ENCODE measurements at places on chromosomes 7 and 10.

DNA sequence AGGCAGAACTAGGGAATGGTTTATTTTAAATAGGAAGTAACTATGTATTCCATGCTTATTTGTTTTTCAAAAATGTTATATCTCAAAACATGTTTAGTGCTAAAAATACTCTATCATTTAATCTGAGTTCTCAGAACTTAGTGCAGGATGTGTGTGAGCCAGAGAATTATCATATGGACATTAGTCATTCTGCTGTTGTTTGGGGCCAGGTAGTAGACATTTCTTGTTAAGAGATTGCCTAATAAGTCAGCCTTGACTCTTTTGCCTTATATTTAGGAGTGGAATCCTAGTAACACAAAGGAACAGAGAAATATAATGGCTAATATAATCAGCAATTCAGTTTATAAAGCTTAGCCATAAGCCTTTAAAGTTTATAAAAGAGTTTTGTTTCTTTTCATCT, 149.8 kb downstream of the CCSER2 start:
- no peak for DNase-seq

DNA sequence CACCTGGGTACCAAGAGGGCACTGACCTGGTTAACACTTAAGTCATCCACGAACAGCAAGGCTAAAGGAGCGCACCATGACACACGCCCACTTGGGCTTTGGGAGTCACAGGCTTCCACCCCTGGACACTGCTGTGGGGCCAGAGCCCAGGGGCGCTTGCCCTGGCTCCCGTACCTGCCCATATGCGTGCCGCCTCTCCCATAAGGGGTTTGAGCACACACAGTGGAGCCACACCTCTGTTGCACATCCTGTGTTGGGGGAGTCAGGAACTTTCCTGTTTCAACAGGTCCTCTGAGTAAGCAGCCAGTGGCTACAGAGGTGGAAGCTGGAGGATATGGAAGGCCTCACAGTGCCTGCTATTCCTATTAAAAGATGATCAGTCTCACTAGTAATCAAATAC, 152.0 kb downstream of the REEP3 start:
- no peak for DNase-seq

GRCh38 chr10:111018021-111018420, 58.8 kb upstream of the ADRA2A start:
- no peak for DNase-seq

DNA sequence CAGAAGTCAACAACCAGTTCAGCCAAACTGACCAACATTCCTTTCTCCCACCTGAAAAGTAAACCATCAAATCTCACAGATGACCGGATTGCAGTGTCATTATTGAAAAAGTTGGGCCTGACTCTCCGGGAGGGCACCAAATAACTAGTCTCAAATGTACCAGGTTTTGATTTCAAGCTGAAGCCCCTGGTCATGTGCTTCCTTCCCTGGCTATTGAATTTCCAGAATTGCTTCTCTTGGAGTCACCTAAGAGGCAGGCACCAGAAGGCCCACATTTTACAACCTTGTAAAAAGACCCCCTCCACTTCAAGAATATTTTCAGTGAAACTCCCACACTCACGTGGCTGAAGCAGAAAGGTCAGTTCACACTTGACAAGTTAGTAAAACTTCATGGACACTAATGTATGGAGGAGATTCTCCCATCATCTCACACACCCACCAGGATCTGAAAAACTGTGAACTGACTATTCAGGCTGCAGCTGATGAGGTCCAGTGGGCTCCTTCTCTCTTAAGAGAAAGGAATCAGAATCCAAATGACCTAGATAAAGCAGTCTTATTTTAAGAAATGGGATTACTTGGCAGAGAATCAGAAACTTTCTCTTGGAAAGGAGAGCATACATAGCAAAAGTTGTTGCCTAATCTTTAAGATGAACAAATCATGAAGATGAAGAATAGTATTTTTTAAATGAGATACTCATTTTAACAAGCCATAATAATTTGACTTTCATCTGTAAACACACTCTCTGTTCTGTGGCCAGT, 53.6 kb downstream of the DLD start:
- DNase-seq: no peak

GRCh38 chr7:96314402-96315124, 7.3 kb downstream of the SLC25A13 start:
- no peak for DNase-seq

DNA sequence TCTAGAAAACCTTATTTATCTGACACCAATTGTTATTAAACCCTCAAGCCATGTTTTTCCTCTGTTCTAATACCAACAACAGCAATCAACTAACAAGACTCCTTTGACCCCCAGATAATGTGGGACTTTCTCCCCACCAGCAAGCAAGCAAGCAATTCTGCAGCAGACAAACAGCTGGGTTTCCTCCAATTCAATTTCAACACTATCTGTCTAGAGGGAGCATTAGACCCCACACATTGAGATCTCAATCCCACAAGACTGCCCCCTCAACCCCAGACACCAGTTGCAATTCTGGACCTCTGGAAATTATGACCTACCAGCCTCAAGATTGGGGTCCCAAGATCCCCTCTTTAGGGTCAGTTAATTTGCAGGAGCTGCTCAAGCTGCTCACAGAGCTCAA, 89.4 kb upstream of the TMEM26 start:
- no peak for DNase-seq

DNA sequence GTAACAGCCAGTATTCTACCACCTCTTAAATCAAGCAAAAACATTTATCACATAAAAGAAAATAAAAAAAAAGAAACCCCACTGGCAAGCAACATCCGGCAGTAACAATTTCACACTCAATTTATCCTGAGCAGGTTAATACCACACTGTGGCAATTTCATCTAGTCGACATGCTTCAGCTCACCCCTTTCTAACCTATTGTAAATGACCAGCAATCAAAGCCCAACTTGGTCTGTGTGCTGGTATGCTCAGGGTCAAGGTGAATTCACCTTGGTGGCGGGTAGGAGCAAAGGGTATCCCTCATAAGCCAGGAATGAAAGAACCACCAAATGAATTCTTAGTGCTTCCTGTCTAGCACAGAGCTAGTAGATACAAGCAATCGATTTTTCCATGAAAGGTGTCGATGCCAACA, 109.1 kb upstream of the AFAP1L2 start:
- DNase-seq: no peak

- DNase-seq: no peak
These were observed 15.3 kb downstream of the ST7 start for GRCh38 chr7:116968631-116969030.

DNA sequence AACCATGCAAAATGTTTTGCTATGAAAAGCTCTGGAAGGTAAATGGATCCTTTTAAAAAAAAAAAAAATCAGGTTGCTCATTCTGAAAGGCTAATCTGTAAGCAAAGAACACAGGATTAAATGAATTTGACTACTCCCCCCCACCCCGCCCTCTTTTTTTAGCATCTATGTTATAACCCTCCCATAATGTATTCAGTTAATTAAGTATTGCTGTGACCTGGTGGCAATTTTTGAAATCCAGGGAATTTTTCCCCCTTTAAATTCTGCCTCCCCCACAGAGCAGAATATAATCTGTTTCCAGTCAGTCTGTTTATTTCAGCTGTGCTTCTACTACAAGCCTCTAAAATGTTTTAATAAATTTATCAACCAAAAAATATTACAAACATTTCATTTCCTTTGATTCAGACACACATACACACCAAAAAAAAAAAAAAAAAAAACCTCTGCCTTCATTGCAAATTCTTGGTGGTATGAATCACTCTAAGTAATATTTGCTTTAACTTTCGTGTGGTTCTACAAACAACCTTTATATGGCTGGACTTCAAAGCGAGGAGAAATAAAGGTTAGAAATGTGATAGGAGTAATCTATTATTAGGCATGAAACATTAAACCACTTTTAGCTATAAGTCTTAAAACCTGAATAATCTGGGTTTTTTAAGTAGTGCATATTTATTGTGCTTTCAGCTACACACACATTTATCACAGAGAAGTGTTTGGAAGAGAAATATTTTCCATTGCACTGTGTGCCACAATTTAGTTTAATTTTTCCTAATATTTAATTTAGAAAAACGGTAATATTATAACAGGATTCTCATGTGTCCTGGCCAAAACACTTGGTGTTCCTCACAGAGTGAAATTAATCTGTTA, 64.4 kb upstream of the ARID5B start:
- DNase-seq: peak; percentile 13

DNA sequence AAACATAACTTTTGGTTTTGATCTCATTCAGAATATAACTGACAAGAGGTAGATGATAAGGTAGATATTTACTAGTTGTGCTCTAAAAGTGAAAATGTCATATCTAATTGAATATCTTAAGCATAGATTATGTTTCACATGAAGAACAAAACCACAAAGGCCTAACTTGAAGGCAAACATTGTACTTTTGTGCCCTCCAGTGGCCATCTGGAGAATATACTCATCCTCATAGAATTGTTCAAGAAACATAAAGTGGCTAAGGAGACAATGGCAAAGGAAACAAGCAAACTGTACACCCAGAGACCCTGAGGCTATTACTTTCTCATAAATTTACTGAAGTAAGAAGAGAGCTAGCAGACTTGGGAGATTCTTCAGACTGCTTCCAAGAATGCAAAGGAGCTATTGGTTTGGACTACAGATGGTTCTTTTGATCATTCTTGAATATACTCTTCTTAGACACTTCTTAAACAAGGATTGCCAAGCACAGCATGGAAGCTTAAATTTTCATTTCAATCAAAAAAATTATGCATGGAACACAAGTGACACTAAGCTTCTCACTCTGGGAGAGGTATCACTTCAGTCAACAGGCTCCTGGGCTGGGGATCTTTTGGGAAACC, 98.2 kb upstream of the DKK1 start:
- peak; percentile 56 for DNase-seq

DNA sequence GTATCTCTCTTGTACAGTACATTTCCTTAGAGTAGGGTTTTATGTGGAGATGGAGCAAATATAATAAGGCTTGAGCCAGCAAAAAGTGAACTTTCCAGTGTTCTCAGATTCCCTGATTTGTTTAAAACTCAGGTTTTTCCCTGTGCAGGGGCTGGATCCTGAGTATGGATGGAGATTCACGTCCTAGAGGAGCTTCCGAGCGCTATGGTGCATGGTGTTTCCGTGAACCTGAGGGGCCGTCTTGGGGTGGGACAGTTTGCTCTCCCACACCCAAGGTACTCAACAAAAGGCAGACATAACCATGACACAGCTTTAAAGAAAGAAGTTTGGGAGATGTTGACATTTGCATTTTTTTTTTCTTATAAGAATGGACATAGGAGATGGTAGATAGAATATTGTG, 122.5 kb downstream of the SEC23IP start:
- no peak for DNase-seq

DNA sequence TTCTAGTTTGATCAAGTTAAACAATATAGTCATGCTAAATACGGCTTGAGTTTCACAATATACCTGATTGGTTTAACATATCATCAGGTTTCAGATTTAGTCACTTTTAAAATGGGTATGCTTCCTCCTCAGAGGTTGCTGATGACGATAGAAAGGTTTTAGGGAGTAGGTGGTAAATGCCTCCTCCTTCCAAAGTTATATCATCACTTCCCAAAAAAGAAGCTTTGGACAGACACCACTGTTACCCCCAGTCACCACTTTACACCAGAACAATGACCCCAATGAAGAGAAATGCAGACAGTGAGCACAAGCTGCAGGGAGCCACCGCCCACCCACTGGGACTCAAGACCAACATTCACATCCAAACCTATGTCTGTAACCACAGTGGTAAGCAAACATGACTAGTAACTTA, 244.6 kb downstream of the SORCS1 start:
- DNase-seq: no peak

DNA sequence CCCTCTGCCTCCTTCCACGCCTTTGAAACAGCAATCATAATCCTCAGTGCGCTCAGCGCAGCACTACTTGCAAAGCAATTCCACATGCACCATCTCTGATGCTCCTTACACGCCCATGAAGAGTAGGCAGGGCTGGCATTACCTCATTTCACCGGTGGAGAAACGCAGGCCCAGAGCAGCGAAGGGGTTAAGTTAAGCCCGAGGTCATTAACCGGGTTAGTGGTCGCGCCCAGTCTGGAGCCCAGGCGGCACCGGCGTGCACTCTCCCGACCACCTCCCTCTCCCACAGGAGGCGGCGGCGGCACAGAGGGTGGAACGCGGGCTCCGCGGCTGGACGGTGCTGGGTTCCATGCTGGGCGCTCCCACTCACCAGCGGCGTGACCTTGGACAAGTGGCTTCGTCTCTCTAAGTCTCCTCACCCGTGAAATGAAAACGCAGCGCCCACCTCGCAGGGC, 515 bp downstream of the FASTK start:
- DNase-seq: no peak

- no peak for DNase-seq
These were observed 8.9 kb upstream of the VSTM4 start for GRCh38 chr10:49123981-49124950.

GRCh38 chr7:50145226-50145625, 52.2 kb upstream of the ZPBP start:
- no peak for DNase-seq

- no peak for DNase-seq
These were observed 195.5 kb downstream of the CREB5 start for GRCh38 chr7:28607855-28608193.

DNA sequence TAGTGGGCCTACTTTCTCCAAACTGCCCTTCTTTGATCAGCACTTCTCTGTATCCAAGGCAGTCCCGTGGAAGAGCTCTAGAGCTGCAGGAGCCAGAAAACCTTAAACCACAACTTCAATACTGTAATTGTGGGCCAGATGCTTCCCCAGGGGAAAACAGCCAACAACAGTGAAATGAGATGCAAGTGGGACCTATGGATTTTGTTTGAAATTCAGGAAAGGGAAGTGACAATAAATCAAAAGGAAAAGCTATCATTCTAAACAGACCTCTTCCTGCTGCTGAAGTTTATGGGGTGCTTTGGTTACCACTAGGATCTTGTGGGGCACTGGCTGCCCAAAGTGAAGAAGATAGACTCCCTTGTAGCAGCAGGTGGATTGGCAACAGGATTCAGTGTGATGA, 1031.7 kb downstream of the LRMDA start:
- DNase-seq: no peak

GRCh38 chr7:29039821-29040578, 81.9 kb upstream of the TRIL start:
- DNase-seq: no peak

DNA sequence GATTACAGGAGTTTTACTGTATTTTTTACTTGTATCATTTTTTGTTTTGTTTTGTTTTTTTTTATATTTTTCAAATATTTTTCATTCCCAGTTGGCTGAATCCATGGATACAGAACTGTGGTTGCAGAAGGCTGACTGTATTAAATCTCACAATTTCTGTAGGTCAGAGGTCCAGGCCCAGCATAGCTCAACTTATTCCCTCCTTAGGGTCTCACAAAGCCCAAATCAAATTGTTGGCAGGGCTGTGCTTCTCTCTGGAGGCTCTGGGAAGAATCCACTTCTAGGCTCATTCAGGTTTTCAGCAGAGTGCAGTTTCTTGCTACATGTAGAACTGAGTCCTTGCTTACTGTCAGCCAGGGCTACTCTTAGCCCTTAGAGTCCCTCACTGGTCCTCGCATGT, 22.6 kb downstream of the TSPAN14 start:
- no peak for DNase-seq

Measured in DMS153 (cell line).